ENCODE measurements at places on chromosomes 7 and 10.
A peak's percentile ranks its signal among the peaks of the same experiment; 100 is the strongest.

- DNase-seq = no peak
Measured at GRCh38 chr10:126945351-126946030, 40.3 kb downstream of the DOCK1 start.

GRCh38 chr10:121579656-121580055, 18.6 kb downstream of the FGFR2 start:
- DNase-seq = no peak

- DNase-seq = no peak
Measured at GRCh38 chr7:81140775-81141174, 221.9 kb upstream of the SEMA3C start.

DNA sequence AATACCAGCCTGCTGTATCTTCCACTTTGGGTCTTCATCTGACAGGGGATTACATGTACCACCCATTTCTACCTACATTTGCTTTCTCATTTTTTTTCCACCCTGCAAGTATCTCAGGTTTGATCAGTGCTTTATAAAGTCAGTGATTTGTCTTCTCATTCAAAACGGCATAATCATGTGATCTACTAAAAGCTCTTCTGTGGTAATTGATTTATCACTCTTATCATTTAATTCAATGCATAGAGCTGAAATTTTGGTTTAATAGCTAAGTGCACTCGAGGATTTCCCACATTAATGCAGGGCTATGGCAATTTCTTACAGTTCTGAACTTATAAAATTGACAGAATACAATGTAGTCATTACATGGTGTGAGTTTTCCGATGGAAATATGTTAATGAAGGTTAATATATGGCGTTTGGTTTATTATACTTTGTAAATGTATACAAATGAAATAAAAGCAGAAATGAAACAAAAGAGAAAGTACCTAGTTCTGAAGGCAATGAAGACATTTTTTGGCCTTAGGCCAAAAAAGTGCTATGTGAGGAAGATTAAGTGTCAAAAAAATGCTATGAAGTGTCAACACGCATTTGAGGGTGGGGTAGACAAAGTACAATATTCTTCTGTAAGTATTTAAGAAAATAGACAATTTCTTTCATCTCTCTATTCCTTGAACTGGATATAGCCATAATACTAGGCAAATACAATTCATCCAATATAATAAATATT, 457.3 kb downstream of the ETV1 start:
- DNase-seq = no peak

DNA sequence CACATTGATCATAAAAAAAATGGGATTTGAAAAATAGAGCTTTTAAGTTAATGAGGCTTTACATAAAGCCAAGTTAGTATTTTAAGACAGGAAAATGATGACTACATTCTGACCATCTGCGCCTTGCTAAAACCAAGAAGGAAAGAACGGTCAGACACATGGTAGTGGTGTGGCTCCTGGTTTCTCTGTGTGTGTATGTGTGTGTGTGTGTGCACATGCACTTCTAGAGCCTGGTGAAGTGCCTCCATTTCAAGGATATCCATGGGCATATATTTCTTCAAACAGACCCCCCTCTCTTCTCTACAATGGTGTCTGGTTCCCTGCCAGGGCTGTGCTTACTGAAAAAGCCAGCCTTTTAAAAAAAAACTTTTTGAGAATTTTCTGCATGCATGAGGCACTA, 80.9 kb downstream of the FRMPD2 start:
- DNase-seq = no peak

- DNase-seq = no peak
Measured at GRCh38 chr7:17105701-17106100, 192.8 kb upstream of the AHR start.

DNA sequence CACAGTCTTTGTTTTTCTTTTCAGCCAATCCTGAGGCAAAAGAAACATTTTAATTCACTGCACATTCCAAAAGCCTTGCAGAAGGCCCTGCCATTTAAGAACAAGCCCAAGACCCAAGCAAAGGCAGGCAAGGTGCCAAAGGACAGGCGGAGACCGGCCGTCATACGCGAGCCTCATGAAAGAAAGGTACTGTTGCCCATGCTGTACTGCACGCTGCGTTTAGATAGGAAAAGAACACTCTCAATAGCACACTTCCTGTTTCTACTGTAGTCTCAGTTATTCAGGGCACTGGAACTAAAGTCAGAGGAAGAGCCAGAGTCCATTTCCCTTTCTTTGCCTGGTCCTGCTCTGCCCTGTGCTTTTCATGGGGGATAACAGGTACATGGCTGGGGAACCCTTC, 47.6 kb downstream of the BMS1 start:
- no peak for DNase-seq

- DNase-seq = peak; percentile 17
Measured at GRCh38 chr7:43758822-43759683, 573 bp downstream of the BLVRA start.

DNA sequence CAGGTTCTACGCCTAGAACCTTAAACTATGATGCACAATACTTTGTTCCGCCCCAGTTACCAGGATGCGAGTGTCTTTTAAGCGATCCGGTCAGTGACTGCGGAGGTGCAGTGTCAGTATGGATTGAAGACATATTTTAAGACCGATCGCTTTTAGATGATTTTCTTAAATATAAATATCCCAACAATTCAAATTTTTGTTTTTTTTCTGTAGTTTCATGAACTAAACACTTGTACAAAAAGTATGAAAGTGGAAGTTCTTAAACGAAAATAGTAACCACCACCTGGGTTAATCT, 835 bp downstream of the COMMD3 start:
- no peak for DNase-seq

GRCh38 chr7:116999311-116999710, 46.0 kb downstream of the ST7 start:
- no peak for DNase-seq

GRCh38 chr7:155741805-155742204, 70.5 kb downstream of the SHH start:
- DNase-seq = no peak

GRCh38 chr7:96315125-96315512, 6.8 kb downstream of the SLC25A13 start:
- no peak for DNase-seq

DNA sequence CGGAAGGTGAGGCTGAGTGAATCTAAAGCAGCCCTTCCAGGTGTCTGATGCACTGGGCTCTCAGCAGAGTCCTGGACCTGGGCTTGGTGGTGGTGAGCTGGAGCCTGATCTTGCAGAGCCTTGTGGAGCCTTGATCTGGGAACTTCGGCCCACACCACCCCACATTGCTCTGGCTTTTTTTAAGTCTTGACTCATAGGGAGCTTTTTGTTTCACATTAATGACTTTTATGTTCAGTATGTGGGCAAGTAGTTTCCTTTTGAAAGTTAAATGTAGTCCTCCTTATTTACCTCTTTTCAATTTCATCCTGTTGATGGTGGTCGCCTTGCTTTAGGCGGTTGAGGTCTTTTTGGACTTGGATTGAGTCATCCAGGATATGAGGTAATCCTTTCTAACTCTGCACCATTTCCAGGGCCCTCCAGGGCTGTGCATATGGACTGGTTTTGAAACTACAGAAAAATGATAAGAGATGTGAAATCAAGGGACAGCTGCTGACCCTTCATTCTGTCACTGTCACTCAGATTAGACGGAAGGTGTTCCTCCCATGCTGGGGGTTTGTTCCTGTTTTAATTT, 2.9 kb upstream of the NRAP start:
- no peak for DNase-seq

DNA sequence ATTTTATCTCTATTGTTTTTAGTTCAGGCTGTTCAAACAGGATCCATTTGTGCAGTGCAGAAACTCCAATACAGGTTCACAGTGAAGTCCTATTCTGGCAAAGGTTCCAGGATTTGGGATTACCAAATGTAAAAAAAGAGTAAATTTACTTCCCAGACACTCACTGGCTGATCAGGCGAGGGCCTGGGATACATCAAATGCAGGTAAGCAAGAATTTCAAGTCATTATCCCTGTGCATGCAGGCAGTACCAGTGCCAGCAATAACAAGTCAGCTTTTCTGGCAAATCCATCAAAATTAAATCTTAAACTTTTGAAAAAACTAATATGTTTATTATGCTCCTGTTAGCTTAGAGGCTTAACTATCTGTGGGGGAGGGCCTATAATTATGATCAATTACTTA, 6.3 kb downstream of the CDK6 start:
- no peak for DNase-seq

Data from activated naive CD4-positive, alpha-beta T cell (primary cell).